HCT116 (cell line): ENCODE measurements at places on chromosomes 6 and 20. TPM values are rescaled to one million over a fixed set of nuclear protein-coding genes. Genes with fewer than 3 reads are reported as not detected.

- DNase-seq, result no peak
Observed at GRCh38 chr6:132275066-132275970, 126.0 kb downstream of the MOXD1 start.

GRCh38 chr20:37566590-37567330 is 39.1 kb upstream of the BLCAP start:
- DNase-seq, result no peak

GRCh38 chr6:5729080-5729434 is 277.7 kb downstream of the NRN1 start:
- DNase-seq, result no peak

GRCh38 chr20:59600472-59600871 is 3.9 kb upstream of the PHACTR3 start:
- no peak for DNase-seq

DNA sequence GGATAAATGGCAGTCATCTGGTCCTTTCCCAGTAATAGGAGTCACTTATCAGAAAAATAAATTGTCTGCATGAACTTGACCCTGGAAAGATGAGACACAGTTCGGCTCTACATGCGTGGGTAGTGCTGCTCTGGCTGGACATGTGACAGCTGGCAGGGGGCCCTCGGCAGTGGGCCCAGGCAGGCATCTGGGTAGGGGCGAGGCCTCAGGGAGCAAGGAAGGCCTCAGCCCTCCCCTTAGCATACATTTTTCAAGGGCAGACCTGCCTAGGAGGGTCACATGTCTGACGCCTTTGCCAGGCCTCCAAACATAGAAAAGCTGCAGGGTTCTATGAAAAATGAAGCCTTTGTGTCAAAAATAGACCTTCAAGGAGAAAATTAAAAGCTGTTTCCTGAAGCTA is 12.8 kb upstream of the ILRUN start:
- DNase-seq, result no peak

- no peak for DNase-seq
Observed at GRCh38 chr6:130632277-130632676, 194.9 kb upstream of the SMLR1 start.

DNA sequence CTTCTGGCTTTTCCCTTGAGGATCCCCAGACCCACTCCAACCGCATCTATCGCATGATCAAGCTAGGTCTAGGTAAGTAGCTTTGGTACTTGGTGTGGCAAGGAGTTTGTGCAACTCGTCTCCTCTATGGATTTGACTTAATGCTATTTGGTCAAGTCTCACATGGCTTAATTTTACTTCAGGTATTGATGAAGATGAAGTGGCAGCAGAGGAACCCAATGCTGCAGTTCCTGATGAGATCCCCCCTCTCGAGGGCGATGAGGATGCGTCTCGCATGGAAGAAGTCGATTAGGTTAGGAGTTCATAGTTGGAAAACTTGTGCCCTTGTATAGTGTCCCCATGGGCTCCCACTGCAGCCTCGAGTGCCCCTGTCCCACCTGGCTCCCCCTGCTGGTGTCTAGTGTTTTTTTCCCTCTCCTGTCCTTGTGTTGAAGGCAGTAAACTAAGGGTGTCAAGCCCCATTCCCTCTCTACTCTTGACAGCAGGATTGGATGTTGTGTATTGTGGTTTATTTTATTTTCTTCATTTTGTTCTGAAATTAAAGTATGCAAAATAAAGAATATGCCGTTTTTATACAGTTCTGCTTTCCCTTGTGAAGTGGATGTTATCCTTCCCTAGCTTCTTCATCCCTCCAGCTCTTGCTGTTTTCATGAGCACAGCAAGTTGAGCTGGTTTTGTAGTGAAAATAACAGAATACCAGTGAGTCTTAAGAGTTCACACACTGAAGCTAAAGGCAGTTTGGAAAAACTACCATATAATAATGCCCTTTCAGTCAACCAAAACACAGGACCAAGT is 3.8 kb downstream of the SLC35B2 start:
- DNase-seq, result no peak

DNA sequence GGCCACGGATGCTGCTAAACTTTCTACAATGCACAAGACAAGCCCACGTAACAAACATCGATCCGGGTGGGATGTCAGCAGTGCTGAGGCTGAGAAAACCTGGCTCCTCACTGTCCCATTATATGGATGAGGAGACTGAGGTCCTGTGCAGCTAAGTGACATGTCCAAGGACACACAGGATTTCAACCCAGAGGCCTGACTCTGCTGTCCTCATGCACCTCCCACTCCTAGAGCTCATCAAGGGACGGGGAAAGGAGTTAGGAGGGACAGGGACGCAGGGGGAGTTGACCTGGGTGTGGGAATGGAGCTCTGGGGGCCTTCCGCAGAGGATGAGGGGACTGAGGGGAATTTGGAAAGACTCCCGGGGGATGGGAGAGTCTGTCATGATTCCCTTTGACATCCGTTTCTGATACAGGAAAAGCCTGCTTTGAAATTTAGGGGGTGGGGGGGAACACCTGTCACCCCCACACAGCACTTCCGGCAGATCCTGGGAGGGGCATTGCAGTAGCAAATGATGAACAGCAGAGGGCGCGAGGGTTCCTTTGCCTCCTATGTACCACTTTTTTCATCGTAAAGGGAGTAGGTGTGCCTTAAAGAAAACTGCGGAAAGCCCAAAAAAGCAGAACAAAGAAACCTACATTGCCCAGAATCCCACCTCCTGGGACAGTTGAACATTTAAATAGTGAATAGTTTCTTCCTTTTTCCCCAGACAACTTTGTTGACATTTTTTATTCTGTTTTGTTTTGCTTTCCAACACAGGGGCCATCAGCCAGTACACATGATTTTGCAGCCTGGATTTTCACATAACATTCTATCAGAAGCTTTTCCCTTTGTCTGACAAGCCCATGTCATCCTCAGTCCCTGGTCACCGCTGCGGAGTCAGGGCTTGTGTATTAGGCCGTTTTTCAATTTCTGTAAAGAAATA is 48.6 kb downstream of the SLC2A10 start:
- peak; percentile 48 for DNase-seq

GRCh38 chr6:69933239-69933638 is 66.9 kb downstream of the COL19A1 start:
- no peak for DNase-seq

DNA sequence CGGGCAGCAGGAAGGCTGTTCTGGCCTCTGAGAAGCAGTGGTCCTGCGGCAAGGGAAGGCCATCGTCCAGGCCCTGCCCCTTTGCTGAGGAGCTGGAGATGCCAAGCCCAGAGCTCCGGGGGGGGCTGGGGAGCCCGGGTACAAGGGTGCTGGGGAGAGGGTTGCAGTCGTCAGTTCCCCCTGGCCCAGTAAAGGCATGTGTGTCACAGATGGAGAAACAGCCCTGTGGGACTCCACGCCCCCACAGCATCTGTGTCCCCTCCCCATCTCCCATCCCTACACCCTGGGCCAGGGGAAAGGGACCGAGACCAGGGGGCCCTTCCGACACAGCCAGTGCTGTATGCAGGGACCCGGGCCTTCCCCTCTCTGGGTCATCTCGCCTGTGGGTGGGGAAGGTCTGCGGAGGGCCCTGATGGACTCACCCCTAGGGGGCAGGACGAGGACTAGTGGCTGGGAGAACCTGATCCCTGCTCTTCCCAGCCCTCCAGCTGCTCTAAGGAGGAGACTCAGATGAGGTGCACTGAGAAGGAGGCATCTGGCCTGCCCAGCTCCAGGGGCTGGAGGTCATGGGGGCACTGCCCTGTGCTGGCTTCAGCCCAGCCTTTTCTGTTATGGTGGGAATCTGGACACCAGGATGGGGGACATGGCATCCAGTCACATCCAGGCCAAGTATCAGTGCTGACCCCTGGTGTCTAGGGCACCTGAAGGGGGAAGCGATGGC is 609 bp downstream of the MYL9 start:
- peak; percentile 33 for DNase-seq

DNA sequence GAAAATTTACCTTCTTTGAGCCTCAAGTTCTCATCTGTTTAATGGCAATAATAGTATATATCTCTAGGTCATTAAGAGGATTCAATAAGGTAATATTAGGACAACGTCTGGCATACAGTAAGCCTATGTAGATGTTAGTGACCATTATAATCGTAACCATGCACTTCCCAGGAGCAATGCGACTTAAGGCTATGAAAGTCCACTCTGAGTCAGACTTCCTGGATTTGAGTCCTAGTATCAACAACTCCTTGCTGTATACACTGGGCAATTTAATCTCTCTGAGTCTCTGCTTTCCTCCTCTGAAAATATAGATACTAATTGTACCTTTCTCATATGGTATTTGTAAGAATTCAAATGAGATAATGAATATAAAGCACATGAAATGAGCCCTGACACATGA is 168.1 kb upstream of the HDDC2 start:
- no peak for DNase-seq

DNA sequence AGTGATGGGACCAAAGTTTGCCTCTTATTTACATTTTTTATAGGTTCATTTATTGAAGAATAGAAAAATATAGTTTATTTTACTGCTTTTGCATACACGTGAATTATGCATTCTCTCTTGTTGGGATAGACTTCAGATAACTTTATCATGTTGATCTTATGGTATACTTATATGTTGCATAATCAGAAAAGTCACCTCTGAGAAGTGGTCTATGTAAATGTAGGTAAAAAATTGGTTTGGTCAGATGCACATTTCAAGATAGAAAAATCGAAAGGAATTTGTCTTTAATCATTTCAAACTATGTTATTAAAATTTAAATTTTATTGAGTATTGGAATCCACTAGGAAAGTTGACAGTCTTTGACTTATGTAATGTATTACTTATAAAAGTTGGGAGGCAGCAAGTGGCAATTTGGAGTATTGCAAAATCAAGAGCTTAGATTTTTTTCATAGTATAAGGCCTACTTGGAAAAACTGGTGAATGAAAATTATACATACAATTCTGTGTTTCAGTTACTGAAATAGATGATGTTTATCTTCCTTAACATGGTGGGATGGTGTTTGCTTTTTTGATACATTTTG is 2.4 kb downstream of the PHF3 start:
- no peak for DNase-seq

DNA sequence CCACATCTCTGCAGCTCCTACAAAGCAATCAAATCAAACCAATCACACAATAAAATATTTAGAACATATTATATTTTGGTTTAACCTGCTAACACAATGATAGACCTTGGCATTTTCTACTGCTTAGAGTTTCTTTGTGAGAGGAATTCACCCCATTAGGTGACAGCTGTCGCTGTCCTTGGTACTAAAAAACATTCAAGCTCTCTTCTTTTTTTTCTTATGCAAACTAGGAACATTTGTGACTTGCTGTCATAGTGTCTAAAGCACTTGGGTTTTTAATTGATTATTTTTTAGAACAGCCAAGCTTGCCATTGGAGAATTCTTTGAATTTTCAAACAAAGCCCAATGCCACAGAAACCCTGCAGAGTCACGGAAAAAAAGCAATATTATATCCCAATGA is 46.4 kb downstream of the CNR1 start:
- no peak for DNase-seq

- DNase-seq, result no peak
Observed at GRCh38 chr6:123509112-123509511, 127.6 kb downstream of the TRDN start.

GRCh38 chr6:70524721-70525286 is 41.9 kb upstream of the SDHAF4 start:
- DNase-seq, result no peak

DNA sequence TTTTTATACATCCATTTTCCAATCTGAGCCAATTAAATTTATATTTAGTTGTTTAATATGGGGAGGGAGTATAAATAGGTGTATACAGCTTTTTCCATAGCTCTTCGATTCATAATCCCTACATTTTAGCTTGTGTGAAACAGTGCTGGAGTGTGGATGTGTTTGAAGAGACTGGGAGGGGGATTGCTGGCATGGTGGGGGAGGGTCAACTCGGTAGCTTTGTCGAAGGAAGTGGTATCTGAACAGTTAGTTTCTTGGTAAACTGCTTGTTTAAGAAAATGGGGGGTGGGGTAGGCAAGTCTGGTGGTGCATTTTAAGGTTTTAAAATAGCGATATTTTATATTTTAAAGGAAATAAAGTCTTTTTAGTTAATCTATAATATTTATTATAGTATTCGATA is 1.4 kb upstream of the LIN28B start:
- DNase-seq, result no peak

DNA sequence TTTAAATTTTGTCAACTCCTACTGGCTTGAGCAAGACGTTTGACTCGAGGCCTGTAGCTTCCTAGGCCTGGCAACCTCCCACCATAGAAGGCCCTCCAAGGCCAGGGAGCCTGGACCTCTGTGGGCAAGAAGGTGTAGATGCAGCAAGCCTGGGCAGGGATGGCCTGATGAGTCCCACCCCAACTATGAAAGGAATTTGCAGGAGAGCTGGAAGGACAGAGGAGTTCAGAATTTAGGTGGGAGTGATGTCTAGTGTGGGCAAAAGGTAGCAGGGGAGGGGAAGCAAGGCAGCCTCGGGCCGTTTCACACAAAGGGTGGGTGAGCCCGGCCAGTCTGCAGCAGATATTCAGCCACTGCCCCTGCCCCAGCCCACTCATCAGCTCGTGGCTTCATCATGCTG is 245.2 kb downstream of the CDH26 start:
- no peak for DNase-seq

GRCh38 chr20:31494131-31494530 is 19.0 kb downstream of the REM1 start:
- peak; percentile 77 for DNase-seq

DNA sequence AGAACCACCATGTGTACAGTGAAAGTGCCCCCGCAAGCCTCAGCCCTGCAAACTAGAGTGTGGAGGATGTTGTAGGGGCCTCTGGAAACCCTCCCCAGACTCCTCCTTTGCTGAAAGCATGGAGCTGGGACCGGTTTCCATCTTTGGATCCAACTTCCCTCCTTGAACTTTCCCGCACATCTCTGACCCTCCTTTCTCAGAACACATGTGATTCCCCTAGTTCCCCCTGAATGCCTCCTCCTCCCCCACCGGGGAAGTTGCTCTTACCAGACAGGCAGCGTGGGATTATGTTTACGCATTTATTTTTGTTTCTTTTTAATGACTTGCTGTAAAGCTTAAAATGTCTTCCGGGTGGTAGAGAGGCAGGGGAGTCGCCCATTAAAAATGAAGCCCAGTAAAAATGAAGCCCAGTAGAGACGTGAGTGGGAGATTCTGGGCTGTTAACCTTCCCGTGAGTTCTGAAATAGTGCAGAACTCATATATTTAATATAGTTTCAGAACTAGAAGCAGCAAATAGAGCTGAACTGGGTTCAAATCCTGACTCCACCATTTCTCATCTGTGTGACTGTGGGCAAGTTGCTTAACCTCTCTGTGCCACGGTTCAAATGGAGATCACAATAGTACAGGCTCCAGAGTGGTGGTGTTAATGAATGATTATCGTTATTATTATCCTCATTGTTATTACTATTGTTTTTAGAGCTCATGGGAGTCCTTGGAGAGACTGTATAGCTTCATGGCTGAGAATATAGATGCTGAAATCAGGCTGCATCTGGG is 8.0 kb upstream of the PTPN1 start:
- DNase-seq, result no peak

The C6orf141 gene
- 31.6 TPM for total RNA-seq

The MATN4 gene
- 0.64 TPM for total RNA-seq

The GSTA2 gene
- not detected for total RNA-seq

The IL17A gene
- not detected for total RNA-seq

The SLC26A8 gene
- not detected for total RNA-seq

The PTGIS gene
- 0.25 TPM for total RNA-seq

The SLC22A2 gene
- total RNA-seq, result not detected

The ZNF335 gene
- total RNA-seq, result 20.8 TPM

The TMEM200A gene
- 22.9 TPM for total RNA-seq

The GTSF1L gene
- not detected for total RNA-seq
